ENCODE measurements at places on chromosomes 12 and 14.

DNA sequence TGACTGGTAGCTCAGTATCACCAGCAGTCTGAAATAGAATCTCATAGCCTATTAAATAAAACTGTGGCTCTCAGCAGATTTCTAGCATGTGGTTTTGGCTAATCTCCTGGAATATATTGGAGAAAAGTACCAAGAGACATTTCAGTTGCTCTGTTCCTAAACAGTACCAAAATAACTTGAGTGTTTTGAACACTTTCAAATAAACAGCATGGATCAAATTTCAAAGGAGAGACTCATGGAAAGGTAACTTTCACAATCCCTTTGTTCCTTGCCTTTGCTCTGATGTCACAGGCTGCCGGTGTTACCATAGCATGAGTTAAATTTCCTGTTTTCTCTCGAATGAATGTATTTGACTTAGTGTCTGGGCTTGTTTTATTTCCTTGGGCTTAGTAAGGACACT lies 3.4 kb downstream of the ARG2 start:
- peak; percentile 69 for DNase-seq

- DNase-seq = no peak
Measured at GRCh38 chr12:81369175-81369574, 291.3 kb downstream of the ACSS3 start.

- DNase-seq = no peak
Measured at GRCh38 chr12:27324530-27324929, 8.1 kb upstream of the BMAL2 start.

DNA sequence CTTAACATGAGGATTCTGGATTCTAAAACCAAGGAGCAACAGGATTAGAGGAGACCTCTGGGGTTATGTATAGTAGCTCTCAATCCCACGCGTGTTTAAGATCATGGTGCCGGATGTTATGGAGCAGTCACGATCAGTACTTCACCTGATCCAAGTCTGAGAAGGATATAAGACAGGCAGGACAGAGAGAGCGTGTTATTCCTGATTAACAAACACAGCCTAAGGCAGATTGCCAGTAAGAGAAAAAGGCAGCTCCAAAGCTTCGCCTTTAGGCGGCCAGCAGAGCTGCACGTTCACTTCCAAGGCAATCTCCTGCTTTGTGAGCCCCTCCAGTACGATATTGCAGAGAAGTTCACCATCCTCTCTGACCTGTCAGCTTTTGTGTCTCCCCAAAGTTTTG lies 5.5 kb downstream of the SETD3 start:
- DNase-seq = no peak

Measured in H4 (cell line).